IMR-90 (cell line): ENCODE measurements at places on chromosomes 7 and 10. TPM values are rescaled to one million over a fixed set of nuclear protein-coding genes. Genes with fewer than 3 reads are reported as not detected.

TMEM26 gene
- 0.36 and 0.56 TPM in 2 replicates for total RNA-seq

DNA sequence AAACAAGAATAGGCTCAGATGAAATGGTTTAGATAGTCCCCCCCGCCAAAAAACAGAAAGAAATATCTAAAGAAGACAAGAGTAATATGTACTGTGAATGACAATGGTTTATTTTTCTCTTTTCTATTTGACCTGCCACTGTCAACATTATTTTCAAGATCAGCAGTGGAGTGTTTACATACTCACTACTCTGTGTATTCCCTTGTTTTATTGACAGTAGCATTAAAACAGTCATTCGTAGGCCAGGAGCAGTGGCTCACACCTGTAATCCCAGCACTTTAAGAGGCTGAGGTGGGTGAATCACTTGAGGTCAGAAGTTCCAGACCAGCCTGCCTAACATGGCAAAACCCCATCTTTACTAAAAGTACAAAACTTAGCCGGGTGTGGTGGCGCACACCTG lies 245.3 kb upstream of the SLC26A5 start:
- no peak for DNase-seq

DNA sequence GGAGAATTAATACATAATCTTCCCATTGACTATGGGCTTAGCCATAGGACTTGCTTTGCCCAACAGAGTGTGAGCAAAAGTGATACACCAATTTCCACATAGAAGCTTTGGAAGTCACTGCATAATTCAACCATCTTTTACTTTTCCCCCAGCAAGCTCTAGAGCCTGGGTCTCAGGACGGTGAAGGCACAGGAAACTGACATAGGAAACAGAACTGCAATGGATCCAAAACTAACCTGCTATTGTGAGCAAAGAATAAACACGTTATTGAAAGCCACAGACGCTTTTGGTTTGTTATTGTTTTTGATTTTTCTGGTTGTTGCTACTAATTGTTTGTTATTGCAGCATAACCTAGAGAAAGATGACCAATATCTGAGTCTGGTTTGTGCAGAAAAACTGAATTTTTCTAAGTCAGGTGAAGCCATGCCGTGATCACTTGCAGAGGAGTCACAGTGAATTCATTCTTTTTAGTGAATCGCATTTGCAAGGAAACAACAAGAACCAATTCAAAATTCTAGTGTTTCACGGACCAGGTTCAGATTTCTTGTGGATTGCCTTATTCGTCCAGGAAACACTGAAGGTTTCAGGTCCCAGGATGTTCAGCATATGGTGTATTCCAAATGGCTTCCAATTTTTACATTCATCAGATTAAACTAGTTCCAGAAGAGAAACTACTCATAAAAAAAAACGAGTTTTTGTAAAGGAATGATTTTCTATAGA lies 52.8 kb downstream of the CUBN start:
- no peak for DNase-seq

OPALIN gene
- not detected in 2 replicates for total RNA-seq

PDZD7 gene
- total RNA-seq: 0.83 and 0.90 TPM in 2 replicates
